Renal cortex interstitium (tissue), 15 donors: ENCODE measurements at places on chromosomes 11 and 22. TPM values are rescaled to one million over a fixed set of nuclear protein-coding genes. Genes with fewer than 3 reads are reported as not detected.

The C11orf42 gene
- polyA plus RNA-seq = 0.78 TPM

The KCTD17 gene
- 20.4 TPM for polyA plus RNA-seq

The PHOX2A gene
- polyA plus RNA-seq = not detected

The XBP1 gene
- polyA plus RNA-seq = 142 TPM

GRCh38 chr11:3867209-3868091 lies 12.0 kb downstream of the STIM1 start:
- no peak for DNase-seq

The BIK gene
- polyA plus RNA-seq = 0.61 TPM

The LRFN4 gene
- polyA plus RNA-seq = 10.2 TPM

The TSPAN18 gene
- 58.2 TPM for polyA plus RNA-seq
